ENCODE measurements at places on chromosomes 12 and 14.

GRCh38 chr12:105201299-105201698 is 34.7 kb downstream of the APPL2 start:
- DNase-seq = no peak

GRCh38 chr14:100618318-100618693 is 31.1 kb upstream of the BEGAIN start:
- no peak for DNase-seq

DNA sequence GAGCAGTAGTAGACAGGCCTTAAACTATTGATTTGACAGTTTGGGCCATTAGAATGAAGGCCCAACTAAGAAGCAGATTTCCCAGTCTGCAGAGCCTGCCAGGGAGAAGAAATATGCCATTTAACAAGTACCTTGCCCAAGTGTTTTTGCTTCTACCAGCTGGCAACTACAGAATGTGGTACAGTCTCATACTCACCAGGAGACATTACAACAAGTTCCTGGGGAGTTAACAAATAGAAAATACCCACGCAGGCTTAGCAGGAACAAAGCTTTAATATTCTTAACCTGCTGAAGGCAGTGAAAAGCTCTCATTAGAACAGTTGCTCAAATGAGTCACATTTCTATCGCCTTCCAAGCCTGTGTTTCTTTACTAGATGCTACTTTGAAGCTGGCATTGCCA is 241.0 kb downstream of the TMEM117 start:
- no peak for DNase-seq

DNA sequence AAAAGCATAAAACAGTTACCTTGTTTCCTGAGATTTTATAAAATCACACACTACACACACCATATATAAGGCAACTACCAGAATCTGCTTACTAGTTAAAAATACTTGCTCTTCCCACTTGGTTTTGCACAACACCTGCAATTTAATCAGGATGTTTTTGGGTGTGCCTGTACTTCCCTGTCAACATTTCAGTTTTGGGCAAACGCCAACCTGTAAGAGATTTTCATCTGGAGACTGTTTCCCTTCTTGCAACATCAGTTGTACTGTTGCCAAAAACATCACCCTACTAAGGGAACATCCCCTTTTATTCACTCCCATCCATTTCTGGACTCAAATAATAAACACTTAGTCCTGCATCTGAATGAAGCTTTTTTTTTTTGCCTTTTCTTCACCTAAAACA is 172.3 kb downstream of the DUSP6 start:
- DNase-seq = peak; percentile 70

- no peak for DNase-seq
These were observed 5.0 kb downstream of the RNASE9 start for GRCh38 chr14:20555845-20556244.

GRCh38 chr12:125185740-125186470 is 120.7 kb downstream of the AACS start:
- peak; percentile 78 for DNase-seq

GRCh38 chr12:7844116-7844515 is 28.6 kb downstream of the SLC2A14 start:
- DNase-seq = no peak

GRCh38 chr12:67434671-67435370 is 165.7 kb downstream of the CAND1 start:
- peak; percentile 94 for DNase-seq

DNA sequence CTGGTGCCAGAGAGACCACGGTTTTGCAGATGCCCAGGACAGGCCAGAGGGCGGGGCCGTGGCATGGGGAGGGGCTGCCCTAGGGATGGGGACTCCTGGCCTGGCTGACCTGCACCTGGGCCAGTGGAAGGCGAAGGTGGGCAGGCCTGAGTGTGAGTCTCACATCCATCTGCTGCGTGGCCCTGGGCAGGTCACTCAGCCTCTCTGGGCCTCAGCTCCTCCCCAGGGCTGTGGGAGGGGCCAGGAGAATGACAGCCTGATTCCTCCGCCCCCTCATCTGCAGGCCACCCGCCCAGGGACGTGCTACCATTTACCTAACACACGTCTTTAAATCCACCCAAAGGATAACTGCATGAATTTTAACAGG is 90.9 kb downstream of the GALNT9 start:
- DNase-seq = no peak

DNA sequence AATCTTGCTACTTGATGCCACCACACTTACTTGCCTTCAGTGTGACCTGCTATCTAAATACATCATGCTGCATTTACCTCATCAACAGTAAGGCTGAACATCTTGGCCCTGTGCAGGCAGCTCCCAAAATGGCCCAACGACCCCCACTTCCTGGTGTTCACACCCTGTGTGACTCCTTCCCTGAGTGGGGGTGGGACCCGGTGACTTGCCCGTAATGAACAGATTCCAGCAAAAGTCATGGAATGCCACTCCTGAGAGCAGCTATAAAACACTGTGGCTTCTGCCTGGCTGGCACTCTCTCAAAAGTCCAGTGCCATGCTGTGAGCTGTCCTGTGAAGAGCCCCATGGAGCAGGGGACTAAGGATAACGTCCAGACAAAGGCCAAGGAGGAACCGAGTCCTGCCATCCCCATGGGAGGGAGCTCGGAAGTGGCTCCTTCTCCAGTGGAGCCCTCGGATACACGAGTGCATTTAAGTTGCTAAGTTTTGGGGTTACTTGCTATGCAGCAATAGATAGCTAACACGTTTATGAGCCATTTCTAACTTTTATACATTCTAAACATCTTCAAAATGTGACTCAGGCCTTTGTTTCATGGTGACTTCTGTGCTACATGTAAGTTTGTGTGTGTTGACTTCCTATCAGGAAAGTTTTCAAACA is 33.0 kb downstream of the P2RX2 start:
- DNase-seq = no peak

GRCh38 chr14:67391268-67391667 is 20.7 kb downstream of the PLEK2 start:
- DNase-seq = no peak

GRCh38 chr14:88392609-88393008 is 7.2 kb downstream of the SPATA7 start:
- DNase-seq = no peak

GRCh38 chr12:123457980-123458779 is at the start of gene SNRNP35:
Gene SNRNP35, plus strand, starts transcription at chr12:123458139. Its CDS starts 7,402 bp downstream, at chr12:123465541.
- peak; percentile 87 for DNase-seq

GRCh38 chr12:13652105-13652504 is 329.3 kb downstream of the GRIN2B start:
- no peak for DNase-seq

- DNase-seq = no peak
These were observed 1.8 kb downstream of the IGF1 start for GRCh38 chr12:102478405-102479098.

- no peak for DNase-seq
These were observed 24.9 kb upstream of the TMED2 start for GRCh38 chr12:123559468-123559867.

GRCh38 chr12:30416631-30417030 is 279.0 kb downstream of the IPO8 start:
- DNase-seq = no peak

- DNase-seq = peak; percentile 21
These were observed 75.2 kb upstream of the TMCC3 start for GRCh38 chr12:94725375-94726168.

- no peak for DNase-seq
These were observed 14.4 kb downstream of the HHIPL1 start for GRCh38 chr14:99659333-99659741.

DNA sequence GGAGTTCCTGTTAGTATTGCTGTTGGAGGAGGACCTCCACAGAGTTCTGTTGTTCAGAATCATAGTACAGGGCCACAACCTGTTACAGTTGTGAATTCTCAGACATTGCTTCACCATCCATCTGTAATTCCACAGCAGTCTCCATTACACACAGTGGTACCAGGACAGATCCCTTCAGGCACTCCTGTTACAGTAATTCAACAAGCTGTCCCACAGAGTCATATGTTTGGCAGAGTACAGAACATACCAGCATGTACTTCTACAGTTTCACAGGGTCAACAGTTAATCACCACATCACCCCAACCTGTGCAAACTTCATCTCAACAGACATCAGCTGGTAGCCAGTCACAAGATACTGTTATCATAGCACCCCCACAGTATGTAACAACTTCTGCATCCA is 120.8 kb downstream of the ARID2 start:
- no peak for DNase-seq

GRCh38 chr14:102496331-102496691 is 13.3 kb downstream of the ANKRD9 start:
- DNase-seq = no peak

GRCh38 chr14:51516706-51517395 is 134.9 kb upstream of the FRMD6 start:
- DNase-seq = no peak

DNA sequence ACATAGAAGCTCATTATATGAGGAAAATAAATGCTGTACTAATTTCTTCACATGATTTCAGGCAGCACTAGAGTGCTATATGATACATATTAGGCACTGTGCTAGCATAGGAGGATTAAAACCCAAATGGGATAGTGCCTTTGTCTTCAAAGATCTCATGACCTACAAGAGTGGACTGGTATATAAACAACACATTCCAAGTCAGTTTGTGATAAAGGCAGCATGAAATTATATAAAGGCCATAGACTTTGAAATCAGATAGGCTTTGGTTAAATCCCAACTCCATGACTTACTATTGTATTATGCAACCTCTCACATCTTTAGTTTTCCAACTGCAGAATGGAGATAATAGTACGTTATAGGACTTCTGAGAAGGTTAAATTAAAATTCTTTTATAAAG is 179.7 kb downstream of the RAD51B start:
- peak; percentile 47 for DNase-seq
